Forelimb muscle (tissue), 1 donor: ENCODE measurements at places on chromosomes 12 and 14. TPM values are rescaled to one million over a fixed set of nuclear protein-coding genes. Genes with fewer than 3 reads are reported as not detected.

DNA sequence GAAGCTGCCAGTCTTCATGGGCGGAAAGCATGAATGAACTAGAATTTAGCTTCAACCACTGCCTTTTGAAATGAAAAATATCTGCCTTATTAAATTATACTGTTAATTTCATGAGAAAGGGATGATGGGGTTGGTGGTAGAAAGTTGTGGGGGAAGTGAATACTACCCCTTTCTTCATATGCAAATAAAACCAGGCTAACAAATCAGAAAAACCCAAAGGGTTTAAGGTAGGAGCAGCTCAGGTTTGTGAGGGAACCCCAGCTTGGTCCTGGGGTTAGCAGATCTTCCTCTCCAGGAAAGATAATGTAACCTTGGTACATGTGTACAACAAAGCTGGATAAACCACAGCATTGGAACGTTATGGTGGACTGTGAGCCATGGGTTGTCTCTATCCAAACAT is 84.0 kb downstream of the PPP2R5C start:
- DNase-seq = no peak

GRCh38 chr14:101590062-101590461 is 28.8 kb downstream of the DIO3 start:
- no peak for DNase-seq

DNA sequence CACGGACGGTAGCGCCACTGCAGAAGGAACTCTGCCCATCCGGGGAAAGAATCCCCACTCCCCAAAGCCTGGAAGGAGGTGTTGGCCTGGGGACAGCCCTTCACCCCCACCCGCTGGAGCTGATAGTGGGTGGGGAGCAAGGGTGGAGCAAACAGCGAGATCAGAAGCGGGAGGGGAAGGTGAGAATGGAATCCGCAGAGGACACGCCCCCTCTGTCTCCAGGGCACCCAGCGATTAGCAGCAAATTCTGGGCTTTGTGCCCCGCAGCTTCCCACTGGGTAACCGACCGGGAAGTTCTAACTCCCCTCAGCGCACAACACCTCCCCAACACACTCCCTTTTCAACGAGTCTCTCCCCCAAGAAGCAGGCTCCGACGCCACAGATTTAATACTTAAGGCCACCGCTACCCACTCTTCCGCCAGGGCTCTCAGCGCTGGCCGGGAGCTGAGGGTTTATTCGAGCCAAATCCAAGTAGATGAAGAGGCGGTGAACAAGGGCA is 1.4 kb downstream of the SLC25A29 start:
- no peak for DNase-seq

DNA sequence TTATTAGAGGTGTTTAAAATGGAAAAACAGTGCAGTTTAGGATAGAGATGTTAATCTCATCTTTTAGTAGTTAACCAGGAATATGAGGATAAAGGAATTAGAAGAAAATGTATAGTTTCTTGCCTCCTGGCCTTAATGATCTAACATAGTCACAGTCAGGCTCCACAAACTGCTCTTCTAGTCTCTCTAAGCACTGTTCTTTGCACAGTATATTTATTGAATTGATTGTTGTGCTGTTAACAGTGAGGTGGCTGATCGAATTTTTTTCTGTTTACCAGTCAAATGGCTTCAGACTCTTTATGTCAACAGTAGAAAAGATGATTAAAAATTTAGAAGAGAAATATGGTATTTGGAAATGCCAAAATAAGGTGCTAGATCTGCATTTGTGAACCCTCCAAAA is 37.8 kb downstream of the ATF7IP start:
- DNase-seq = no peak

DNA sequence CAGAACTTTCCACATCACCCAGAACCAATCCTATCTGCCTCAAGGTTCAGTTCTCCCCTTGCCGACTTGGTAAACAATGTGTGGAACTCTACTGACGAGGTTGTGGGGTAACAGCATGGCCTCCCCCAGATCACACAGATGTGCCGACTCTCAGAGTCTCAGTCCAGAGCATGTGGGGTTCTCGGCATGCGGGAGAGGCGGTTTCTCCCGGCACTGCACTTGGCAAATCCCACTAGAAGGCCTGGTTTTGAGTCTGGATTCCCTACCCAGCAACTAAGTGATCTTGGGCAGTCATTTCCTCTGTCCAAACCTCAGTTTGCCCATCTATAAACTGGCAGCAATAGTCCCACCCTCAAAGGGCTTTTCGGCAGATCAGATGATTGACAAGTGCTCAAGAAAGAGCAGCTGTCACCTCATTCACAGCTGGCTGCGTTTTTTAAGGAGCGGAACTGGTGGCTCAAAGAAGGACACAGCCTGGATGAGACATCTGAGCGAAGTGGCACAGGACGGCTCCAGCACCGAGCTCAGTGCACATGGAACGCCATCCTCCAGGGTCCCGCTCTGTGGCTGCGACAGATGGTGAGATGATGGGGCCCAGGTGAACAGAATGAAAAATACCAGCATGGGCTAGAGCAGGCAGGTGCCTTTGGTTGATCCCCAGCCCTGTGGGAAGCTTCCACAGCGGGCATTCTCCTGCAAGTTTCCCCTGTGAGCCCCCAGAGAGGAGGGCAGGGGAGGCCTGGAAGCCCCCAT is 7.3 kb downstream of the TESC start:
- DNase-seq = no peak

- no peak for DNase-seq
These were observed 61.3 kb downstream of the ARF6 start for GRCh38 chr14:49954171-49954631.

B4GALNT1 gene
- 2.1 TPM for polyA plus RNA-seq

TAS2R10 gene
- polyA plus RNA-seq = 1.1 TPM

PLEKHG3 gene
- polyA plus RNA-seq = 19.7 TPM

CNTN1 gene
- 17.3 TPM for polyA plus RNA-seq

RD3L gene
- not detected for polyA plus RNA-seq

TAMALIN gene
- polyA plus RNA-seq = 16.3 TPM
